Left ventricle myocardium inferior (tissue), 1 donor: ENCODE measurements at places on chromosomes 2 and 18. TPM values are rescaled to one million over a fixed set of nuclear protein-coding genes. Genes with fewer than 3 reads are reported as not detected.

- DNase-seq, result no peak
These were observed 119.0 kb downstream of the KIAA1328 start for GRCh38 chr18:36947820-36948348.

DNA sequence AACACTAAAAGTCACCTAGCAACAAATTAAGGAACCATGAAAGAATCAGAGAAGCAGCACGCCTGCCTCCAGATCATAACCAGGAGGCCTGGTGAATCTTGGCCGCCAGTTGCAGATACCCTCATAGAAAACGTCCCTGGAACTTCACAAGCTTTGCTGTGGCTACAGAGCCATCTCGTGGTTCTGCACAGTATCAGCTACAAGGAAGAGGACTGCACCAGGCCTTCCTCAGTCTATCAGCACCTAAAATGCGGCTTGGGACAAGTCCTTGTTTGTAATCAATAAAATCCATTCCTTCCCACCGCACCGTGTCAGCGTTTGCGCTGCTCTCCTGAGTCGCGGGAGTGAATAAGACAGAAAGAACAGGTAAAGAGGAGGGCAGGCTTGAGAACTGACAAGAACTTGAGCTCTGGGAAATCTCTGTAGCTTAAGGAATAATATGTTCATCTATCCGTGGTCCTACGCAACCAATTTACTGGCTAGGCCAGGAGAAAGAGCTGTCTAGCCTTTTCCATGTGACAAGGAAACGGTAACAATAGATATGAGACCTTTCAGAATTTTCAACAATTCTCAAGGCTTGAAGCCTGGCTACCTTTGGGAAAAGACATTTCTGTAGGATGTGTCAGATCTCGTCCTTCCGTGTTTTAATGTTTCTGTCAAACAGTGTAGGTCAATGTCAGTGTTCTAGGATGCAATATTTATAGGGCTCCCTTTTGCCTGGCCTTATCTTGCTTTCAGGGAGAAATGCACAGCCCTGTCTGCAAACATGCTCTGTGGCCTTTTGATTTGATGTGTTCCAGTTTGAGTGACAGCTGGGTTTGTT is 128.5 kb upstream of the RAB12 start:
- peak; percentile 20 for DNase-seq

SERPINB13 gene
- total RNA-seq, result not detected

ZNF385B gene
- total RNA-seq, result 0.14 TPM

SOWAHC gene
- total RNA-seq, result 2.3 TPM

DNA sequence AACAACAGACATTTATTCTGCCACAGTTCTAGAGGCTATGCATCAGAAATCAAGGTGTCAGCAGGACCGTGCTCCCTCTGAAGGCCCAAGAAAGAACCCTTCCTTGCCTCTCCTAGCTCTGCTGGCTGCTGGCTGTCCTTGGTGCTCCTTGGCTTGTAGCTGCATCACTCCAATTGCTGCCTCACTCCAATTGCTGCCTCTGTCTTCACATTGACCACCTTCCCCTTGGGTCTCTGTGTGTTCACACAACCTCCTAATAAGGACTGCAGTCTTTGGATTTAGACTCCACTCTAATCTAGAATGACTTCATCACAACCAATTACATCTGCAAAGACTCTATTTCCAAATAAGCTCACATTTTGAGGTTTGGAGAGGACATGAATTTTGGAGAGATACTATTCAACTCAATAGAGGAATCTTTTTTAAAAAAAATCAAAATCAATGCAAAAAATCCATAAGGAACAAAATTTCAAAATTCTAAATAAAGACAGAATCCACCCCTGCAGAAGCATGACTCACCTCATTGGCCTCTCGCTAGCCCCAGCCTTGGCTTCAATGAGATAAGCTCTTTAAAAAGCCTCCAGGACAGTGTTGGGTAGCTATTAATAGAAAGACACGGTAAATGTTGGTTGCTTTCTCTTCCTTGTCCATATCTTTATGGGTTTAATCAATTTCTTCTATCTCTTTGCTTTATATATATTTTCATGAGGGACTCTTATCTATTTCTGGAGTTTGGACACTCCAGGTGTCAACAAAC is 267.6 kb upstream of the MGAT5 start:
- no peak for DNase-seq

- DNase-seq, result no peak
These were observed 32.1 kb downstream of the GDF7 start for GRCh38 chr2:20698916-20699613.

DNA sequence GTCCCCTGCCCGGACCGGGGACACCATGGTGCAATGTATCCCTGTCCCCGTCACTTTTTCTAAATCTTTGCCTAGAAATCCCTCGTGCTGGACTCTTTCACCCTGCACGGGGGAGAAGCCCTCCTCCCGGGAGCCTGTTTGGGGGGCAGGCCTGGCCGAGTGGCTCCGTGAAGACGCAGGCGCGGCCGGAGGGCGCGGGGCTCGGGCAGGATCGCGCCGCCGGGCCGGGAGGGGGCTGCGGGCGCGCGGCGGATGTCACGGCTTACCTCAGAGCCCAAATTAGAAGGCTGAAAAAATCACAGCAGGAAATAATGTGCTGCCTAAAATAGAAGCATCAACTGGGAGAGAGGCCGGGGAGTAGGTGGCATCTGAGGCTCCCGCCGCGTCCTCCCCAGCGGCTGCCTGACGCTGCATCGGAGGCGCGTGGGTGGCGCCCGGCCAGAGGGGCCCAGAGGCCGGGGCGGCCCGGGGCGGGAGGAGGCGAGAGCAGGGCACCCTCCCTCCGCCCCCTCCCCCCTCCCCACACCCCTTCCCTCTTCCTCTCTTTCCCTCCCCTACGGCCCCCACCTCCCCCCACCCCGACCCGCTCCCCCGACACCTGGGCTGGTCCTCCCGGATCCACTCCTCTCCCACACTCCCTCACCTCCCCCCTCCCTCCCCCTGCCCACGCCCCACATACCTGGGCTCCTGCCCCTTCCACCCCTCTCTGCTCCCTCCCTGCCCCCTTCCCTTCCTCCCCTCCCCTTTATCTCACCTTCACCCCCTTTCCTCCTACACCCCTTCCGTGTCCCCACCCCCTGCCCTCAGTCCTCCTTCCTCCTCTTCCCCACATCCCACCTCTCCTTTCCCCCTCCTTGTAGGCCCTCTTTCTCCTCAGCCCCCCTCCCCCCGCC is 51.9 kb downstream of the SLC4A1AP start:
- DNase-seq, result peak; percentile 79

DNA sequence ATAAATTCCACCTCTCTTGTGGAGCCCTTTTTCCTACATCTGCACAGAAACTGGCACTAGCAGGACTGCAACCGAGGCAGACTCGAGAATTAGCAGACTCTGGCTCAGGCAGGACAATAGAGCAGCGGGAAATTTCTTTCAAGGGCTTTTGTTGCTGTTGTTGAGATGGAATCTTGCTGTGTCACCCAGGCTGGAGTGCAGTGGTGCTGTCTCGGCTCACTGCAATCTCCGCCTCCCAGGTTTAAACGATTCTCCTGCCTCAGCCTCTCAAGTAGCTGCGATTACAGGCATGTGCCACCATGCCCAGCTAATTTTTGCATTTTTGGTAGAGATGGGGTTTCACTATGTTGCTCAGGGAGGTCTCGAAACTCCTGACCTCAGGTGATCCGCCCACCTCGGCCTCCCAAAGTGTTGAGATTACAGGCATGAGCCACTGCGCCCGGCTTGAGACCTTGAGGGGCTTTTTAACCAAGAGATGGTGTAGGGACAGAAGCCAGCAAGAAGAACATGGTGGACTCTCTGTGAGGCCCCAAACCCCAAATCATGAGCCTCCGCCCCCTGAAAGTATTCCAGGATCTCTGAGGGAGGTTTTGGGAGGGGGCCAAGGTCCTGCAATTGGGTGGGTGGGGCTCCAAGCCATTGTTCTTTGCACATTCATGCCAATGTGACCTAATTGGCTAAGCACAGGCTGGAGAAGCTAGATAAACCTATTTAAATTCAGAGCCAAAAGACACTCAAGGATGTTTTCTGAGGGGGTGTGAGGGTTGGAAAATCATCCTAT is 68.4 kb upstream of the MSH2 start:
- DNase-seq, result no peak

DNA sequence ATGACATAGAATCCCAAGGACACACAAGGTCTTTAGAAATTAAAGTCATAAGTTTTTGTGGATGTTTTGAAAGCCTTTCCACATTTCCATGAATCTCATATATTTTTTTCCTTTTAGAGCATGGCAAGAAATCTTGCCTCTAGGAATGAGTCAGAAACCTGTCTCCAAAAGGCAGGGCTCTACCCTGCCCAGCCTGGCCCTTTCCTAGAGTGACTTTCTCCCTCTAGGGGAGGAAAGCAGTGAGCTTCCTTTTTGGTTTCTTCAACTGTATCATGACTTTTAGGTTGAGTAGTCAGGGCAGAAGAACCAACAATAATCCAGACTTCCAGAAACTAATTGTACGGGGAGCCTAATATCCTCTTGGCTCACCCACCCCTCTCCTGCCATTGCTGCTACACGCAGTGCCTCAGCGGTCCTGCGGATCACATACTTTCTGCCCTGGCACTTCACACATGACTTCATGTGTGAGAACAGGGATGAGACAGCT is 300.3 kb downstream of the AGPS start:
- DNase-seq, result no peak

GRCh38 chr18:67540559-67540958 is 24.0 kb upstream of the DSEL start:
- DNase-seq, result no peak

SPIRE1 gene
- 42.4 TPM for total RNA-seq

DNA sequence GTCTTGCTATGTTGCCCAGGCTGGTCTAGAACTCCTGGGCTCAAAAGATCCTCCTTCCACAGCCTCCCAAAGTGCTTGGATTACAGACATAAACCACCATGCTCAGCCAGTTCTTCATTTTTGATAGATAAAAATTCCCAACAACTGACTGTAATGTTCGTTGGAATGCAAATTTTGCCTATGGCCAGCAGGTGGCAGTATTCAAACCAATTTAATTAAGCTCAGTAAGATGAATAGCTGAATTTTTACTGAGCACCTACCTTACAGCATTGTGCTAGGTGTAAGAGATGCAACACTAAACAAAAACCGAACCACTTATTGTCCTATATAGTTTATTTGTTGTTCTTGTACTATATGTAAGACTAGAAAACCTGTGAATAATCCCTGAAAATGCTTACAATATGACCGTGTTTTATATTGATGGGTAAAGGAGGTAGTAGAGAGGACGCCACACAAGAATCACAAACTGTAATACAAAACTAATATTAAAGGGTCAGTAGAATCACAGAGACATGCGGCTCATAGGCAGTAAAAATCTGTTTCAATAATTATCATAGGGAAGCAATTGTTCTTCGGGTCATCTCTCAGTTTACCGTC is 8.2 kb upstream of the TMEM182 start:
- no peak for DNase-seq

- DNase-seq, result no peak
These were observed 229.9 kb downstream of the ACKR3 start for GRCh38 chr2:236799391-236800026.

GRCh38 chr18:44681076-44681970 is 635 bp downstream of the SETBP1 start:
- no peak for DNase-seq

DNA sequence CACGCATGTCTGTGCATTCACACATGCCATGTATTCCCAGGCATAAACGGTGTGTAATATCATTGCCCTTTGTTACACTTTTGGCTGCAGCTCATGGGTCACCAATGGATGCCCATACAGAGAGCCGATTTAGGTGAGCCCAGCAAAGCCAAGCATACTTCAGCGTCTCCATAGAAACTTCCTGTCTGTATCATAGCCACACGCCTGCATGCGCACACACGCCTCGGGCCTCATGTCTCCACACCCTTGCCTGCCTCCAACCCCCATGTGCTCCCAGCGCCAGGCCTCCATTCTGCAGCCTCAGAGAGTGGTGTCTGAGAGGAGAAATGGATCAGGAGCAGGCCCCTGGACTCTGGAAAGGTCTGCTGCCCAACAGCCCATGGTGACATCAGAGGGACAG is 33.5 kb upstream of the SELENOI start:
- DNase-seq, result no peak

- DNase-seq, result no peak
These were observed 1060.6 kb upstream of the FANCL start for GRCh38 chr2:59301466-59302402.

DNA sequence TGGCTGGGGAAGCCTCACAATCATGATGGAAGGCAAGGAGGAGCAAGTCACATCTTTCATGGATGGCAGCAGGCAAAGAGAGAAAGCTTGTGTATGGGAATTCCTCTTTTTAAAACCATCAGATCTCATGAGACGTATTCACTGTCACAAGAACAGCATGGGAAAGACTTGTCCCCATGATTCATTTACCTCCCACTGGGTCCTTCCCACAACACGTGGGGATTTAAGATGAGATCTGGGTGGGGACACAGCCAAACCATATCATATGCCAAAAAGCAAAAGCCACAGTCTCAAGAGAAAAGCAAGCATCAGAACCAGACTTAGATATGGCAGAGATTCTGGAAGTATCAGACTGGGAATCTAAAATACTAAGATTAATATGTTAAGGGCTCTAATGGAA is 30.0 kb upstream of the SCRN3 start:
- no peak for DNase-seq

LBX2 gene
- total RNA-seq, result 0.25 TPM

DNA sequence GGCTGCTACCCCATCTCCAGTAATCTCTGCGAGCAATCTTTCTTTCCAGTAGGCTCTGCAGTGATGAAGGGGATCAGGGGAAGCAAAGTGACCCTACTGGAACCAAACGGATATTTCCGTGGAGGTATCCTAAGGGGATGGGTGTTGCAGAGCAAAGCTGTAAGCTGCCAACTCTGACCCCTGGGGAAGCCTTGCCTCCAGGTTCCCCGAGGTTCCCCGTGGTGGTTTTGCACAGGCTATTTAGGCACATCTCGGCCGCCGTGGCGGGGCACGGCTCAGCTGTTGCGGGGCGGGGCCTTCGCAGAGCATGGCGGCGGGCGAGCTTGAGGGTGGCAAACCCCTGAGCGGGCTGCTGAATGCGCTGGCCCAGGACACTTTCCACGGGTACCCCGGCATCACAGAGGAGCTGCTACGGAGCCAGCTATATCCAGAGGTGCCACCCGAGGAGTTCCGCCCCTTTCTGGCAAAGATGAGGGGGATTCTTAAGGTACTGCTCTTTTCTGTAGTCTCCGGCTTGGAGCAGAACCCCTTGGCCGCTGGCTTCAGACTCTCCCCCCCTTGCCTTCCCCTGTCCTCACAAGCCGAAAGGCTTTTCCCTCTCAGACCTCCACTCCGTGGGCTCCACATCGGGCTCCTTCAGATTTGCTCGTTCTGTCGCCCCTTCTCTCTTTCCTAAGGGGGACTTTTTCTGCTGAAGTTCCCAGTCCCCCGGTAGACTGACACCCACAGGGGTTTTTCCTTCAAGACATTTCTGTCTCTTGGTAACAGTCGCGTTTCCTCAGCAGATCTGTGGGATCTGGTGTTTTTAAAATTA is at the start of gene COMMD1:
COMMD1 (plus strand) TSS at position 303 of the 814 bp plus-strand sequence; CDS start at position 308, 5 bp downstream.
- DNase-seq, result peak; percentile 83
